ENCODE measurements at places on chromosomes 7 and 10.
A peak's percentile ranks its signal among the peaks of the same experiment; 100 is the strongest.

DNA sequence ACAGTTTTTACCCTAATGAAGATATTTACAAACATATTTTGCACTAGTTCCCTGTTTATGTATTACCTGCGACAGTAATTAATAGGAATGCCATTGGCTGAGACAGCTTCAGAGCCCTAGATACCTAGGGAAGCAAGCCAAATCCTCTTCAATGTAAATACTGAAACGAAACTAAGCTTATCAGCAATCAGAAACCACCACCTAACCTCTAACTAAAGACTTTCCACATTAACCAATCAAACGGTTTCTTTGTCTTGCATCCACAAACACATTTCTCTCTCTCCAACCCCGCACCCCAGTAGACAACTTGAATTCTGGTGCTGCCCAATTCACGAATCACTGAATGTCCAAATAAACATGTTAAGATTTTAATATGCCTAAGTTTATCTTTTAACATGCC lies 474.4 kb upstream of the C7orf33 start:
- DNase-seq, result no peak

DNA sequence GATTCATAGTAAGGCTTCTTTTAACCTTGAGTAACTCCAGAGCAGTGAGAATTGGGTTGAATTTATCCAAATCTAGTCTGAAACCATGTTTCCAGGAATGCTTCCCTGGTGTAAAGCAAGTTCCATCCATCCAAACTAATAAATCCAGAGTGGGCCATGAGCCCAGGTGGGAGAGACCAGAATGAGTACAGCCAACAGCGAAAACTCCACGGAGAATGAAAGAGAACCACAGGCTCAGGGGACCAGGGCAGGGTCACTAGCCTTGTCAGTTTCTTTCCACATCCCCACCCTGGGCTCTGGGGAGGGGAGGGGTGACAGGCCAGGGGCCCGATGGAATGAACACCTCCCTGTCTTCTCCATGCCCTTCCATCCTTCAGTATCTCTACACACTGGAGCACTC lies 180.1 kb downstream of the NEURL1 start:
- no peak for DNase-seq

DNA sequence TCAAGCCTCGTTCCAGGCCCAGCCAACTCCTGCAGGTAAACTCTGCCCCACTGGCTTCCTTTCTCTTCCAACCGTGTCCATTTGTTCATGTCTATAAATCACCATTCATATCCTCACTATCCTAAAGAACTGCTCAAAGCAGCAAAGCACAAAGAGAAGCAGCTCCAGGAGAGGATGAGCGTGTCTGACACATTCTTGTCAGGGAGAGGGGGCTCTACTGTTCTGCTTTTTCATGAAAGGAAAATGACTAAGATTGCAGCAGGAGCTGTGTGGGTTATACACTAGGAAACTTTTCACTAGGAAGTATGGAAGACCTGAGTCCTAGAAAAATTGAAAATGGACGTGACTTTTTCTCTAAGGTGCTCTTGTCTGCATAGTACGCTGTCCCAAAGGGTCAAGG lies 16.7 kb downstream of the AGFG2 start:
- DNase-seq, result no peak

GRCh38 chr7:102819151-102819550 lies 70.4 kb downstream of the FAM185A start:
- no peak for DNase-seq

GRCh38 chr10:63588436-63589167 lies 67.4 kb downstream of the REEP3 start:
- DNase-seq, result peak; percentile 25

DNA sequence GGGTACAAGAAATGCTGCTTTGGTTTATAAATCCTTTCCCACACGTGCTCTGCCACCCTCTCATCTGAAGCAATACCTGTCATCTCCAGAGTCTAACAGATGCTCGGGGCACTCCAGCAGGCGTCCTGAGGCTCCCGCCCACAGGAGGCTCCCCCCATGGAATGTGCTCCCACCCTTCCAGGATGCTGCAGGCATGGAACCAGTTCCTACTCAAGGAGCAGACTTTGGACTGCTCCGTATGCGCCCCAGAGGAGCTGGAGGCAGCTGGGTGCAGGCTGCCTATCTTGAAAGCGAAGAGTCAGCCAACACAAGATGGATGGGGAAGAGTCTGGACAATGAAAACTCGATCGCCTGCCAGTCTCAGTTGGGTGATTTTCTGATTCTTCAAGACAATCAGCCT lies 75.4 kb downstream of the VOPP1 start:
- no peak for DNase-seq

DNA sequence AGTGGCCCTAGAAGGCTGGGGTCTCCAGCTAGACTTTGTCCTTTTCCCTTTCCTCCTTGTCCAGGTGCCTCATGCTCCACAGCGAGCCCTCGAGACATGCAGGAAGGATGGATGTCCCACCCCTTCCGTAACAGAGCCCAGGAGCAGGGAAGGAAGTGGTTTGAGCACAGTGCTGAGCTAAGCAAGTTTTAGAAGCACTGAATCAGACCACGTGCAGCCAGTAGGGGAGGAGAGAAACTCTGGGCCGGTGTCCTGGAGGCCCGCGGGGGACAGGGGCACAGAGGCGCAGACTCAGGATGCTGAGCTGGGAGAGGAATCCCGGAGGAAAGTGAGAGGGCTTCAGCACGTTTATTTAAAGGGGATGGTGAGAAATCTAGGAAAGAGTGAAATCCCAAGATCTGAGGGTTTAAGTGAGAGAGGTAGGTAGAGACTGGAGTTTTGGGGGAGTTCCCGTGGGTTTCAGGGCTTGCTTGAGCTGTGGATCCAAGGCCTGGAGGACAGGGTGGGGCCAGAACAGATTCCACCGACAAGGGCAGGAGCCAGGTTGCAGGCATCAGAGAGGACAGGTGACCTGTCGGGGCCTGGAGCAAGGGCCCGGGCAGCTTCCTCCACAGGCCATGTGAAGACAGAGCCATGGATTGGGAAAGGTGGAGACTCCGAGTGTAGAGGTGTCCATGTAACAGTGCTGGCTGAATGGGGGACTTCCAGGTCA lies 4.4 kb upstream of the IRF5 start:
- DNase-seq, result no peak

- DNase-seq, result no peak
Observed at GRCh38 chr7:30815388-30815854, 44.2 kb downstream of the MINDY4 start.

DNA sequence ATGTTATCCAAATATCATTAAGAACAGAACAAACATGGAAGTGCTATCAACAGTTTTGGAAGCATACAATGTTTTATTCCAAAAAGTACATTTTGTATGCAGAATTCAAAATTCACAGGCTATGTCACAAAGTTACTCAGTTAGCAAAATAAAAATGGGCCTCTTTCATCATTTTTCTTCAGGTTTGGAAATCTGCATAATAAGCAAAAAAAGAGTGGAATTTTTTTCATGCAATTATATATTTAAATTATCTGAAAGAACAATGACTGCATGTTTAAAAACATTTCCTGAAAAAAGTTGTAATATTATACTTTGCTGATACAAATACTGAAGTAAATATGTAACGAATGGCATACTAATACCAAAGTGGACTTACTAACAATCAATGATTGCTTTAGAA lies 161.2 kb upstream of the MBL2 start:
- no peak for DNase-seq

DNA sequence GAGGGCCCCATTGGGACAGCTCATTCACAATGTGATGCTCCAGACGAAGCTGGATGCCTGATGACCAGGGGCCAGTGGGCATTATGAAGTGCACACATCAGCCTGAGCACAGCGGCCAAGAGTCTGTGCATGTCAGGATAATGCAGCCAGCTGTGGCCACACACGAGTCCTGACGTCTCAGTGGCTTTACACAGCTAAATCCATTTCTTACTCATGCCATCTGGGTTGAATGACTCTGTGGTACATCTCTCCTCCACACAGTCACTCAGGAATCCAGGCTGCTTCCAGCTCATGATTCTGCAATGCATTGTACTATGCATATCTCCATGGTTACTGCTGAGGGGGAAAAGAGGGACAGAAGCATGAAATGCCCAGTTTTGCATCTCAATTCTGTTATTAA lies 123.6 kb downstream of the PRLHR start:
- DNase-seq, result peak; percentile 88

GRCh38 chr7:70267381-70268120 lies 669.3 kb downstream of the AUTS2 start:
- no peak for DNase-seq

- DNase-seq, result no peak
Observed at GRCh38 chr7:90067171-90067570, 87.1 kb upstream of the STEAP1 start.

GRCh38 chr7:39674406-39674805 lies 51.0 kb downstream of the RALA start:
- no peak for DNase-seq

DNA sequence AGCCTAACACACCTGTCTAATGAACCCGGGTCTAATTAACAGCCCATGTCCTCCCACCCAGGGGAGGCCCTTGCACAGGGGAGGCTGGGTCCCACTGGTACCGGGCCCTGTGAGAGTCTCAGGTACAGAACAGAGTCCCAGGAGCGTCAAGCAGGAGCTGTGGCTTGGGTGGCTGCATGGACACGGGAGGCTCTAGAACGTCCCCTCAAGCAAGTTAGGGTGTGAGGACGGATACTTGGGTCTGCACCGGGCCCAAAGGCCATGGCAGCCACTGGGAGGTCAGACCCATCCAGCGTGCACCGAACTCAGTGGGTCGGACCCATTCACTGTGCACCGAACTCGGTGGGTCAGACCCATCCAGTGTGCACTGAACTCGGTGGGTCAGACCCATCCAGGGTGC lies 309.7 kb downstream of the DNAJB6 start:
- DNase-seq, result no peak
